ENCODE measurements at places on chromosomes 1 and 21.

GRCh38 chr1:1591452-1591851, 8.5 kb downstream of the FNDC10 start:
- DNase-seq: no peak

DNA sequence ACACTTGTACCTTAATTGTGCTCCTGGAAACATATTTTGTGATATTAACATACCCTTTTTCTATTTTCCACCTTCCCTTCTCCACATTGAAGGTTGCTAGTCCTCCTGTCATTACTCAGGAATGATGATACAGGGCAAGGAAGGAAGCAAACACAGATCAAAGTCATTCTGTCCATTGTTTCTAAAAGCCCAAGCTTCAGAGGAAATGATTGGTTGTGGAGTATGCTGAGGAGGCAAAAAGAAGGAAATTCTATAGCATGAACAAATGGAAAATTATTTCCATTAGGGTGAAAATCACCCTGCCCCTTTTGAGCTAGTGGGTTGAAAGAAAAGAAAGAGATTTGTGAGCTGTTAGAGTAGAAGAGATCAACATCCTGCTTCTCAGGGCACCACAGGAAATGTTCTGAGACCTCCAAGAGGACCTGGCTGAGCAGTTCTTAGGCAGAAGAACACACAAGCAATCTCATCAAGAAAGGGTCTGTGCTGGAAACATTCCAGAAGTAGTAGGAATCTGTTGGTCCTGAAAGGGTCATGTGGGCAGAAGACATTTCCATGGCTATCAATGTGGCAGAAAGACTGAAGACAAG, 29.0 kb upstream of the PRRX1 start:
- DNase-seq: no peak

DNA sequence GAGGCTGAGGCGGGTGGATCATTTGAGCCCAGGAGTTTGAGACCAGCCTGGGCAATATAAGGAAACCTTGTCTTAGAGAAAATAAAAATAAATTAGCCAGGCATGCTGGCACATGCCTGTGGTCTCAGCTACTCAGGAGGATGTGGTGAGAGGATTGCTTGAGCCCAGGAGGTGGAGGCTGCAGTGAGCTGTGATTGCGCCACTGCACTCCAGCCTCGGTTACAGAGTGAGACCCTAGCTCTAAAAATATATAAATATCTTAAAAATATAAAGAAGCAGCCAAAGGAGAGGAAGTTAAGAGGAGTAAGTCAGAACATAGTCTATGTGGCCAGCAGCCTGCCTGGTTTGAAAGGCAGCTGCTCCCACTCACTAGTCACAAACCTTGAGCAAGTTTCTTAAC, 4.5 kb upstream of the IL10RB start:
- DNase-seq: no peak

DNA sequence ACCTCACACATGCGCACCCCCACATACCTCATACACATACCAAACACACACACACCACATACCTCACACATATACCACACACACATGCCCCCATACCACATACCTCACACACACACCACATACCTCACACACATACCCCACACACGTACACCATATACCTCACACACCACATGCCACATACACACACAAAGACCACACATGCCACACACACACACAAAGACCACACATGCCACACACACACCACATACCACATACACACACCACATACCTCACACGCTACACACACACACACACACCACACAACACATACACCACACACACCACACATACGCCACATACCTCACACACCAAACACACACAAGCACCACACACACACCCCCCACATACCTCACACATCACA, 30.0 kb downstream of the HIVEP3 start:
- DNase-seq: no peak

DNA sequence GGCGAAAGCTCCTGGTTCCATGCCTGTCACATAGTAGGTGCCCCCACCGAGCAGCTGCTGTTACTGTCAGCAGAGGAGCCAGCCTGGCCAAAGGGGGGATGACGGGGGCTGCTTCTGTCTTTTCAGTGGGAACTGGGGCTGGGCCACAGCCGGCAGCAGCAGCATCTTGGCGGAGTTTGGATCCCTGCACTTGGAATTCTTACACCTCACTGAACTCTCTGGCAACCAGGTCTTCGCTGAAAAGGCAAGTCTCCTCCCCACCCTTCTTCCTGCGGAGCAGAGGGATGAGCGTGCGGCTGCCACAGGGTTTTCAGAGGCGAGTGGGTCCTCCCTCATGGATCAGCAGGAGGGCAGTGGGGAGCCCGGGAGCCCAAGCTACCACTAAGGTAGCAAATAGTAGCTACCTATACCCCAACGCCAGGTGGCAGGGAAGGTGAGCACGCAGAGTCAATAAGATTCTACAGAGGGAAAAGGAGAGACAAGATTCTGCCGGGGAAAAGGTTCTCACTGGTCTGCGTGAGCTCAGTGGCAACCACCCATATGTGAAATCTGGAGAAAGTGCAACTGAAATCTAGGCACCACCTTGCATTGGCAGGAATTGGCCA, 41.4 kb upstream of the SELENON start:
- peak; percentile 48 for DNase-seq

- no peak for DNase-seq
These were observed 4.5 kb downstream of the MROH7 start for GRCh38 chr1:54645806-54646676.

DNA sequence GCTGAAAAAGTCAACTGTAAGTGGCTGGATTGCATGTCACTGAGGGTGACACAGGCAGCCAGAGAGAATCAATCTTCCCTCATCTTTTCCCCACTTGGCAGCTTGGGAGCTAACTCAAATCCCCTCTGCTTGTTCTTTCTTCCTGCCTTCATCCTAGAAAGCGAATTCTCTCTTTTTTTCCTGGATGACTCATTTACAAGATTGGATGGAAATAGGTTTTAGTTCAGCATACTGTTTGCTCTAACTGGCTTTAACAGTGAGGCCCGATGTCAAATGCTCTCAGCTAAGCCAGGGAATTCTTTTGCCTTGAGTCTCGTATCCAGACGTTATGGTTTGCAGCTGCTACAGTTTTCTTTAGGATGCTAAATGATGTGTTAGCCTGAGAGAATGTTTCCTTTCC, 72.7 kb downstream of the HUNK start:
- peak; percentile 53 for DNase-seq

DNA sequence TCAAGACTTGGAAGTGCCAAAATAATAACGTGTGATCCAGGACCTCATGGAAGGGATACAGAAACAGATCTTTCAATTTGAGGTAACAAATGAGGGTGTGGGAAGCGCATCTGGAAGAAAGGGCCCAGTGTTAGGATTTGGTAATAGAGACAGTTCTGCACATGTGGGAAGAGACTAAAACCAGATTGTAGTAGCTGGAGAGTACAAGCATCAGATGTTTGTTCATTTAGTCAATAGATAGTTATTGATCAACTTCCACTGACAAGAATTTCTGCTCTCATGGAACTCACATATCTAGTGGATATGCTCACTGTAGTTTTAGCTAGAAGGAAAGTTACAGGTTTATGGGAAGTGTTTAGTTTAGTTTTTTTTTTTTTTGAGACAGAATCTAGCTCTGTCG, 153.6 kb downstream of the TLR5 start:
- no peak for DNase-seq

DNA sequence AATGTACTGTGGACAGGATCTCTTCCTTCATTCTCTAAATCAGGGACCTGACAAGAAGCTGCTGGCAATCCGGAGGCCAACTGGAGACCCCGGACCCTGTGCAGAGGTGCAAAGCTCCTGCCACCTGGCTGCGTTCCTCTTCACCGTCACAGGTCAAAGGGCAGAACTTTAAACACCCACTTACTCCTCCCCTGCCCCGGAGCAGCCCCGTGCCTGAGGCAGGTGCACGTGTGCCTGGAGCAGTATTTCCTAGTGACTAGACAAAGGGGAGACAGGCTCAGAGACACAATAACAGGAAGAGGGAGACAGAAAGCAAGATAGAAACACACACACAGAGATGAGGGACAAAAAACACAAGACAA, 6.6 kb upstream of the PIGC start:
- no peak for DNase-seq

Measured in eye (tissue), 1 donor.